Activated B cell treated with CpG ODN at 0.5 μM for 24 hours (primary cell): ENCODE measurements at places on chromosomes 3 and 15.

- no peak for DNase-seq
Observed at GRCh38 chr3:160291290-160291908, 66.2 kb downstream of the C3orf80 start.

GRCh38 chr3:56759532-56759931, 42.2 kb downstream of the ARHGEF3 start:
- DNase-seq, result no peak

- no peak for DNase-seq
Observed at GRCh38 chr3:122952520-122952919, 75.0 kb downstream of the SEMA5B start.

DNA sequence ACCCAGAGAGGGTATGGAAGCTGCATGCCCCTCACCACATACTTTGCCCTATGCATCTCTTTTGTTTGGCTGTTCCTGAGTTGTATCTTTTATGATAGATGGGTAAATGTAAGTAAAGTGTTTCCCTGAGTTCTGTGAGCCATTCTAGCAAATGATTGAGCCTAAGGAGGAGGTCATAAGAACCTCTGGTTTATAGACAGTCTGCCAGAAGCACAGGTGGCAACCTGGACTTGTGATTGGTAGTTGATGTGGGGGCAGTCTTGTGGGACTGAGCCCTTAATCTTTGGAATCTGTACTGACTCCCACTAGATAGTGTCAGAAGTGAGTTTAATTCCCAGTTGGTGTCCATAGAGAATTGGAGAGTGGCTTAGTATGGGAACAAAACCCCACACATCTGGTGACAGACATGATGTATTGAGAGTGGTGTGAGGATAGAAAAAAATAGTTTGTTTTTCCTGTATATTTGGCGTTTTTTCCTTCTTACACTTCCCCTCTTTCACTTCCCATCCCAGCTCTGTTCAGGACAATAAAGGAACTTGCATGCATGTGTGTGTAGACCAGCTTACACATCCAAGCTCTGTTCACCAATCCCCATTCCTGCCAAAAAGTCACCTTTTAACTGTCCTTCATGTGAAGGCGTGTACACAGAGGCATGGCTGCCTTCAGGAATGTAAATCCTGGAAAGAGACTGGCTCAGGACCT, 38.1 kb upstream of the SPPL2A start:
- no peak for DNase-seq

DNA sequence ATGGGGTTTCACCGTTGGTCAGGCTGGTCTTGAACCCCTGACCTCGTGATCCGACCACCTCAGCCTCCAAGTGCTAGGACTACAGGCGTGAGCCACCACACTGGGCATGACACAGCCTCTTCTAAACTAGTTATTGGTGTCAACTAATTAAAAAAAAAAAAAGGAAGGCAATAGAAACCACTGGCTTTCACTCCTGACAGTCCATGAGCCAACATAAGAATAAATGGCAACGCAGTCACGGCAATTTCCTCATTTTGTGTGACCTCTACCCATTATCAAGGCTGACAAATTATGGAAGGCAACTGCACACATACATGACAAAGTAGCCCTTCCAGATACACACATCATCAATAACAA, 5.9 kb downstream of the ARHGEF3 start:
- no peak for DNase-seq

DNA sequence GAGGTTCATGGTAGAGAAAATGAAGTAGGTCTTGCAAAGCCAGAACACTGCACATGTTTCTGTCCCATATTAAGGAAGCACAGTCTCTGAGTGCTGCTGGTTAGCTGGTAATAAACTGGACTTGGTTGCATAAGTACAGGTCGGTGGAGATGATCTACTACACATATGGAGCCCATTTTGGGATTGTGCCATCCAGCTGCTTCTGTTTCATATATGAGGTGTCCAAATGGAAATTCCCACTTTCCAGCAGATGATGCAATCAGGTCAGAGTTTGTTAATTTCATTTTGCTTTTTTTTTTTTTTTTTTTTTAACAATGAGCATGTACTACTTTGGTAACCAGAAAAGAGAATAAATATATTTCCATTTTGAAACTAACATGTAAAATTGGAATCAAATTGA, 122.6 kb downstream of the SATB1 start:
- no peak for DNase-seq

DNA sequence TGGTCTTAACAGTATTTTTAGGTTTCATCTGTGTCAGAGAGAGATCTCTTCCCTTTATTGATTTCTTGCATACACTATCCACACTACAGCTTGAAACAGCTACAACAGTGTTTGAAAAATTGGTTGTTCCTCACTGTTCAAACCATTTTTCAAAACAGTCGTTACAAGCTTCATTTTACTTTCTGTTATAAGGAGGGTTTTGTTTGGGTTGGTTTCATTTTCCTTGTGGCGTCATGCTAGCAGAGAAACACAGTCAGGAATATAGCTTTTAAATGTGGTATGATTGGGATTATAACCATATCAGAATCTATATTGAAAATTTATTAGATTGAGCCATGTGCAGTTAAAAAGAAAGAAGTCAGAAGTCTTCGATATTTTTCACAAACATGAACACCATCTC, 400.6 kb downstream of the ZBTB20 start:
- no peak for DNase-seq

GRCh38 chr15:26866298-26867199, at the start of gene GABRA5:
TSS of gene GABRA5 (plus strand) at chr15:26867062. CDS start at chr15:26869249, 2,187 bp downstream.
- DNase-seq, result no peak

DNA sequence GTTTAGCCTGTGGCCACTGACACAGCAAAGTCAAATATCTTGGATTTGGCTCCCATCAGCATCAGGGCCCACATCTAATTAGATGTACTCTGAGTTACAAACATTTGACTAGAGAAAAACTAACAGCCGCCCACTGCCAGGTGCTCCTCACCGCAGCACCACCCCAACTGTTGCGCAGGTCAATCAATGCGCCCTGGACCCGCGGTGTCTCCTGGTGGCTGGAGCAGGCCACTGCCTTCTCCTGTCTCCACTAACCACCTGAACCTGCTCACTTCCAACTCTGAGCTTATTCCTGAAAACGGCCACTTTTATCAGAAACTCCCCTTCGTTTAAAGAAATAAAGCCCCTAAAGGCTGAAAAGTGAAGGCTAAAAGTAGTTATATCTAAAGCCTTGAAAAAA, 4.3 kb downstream of the RIOX2 start:
- DNase-seq, result no peak

DNA sequence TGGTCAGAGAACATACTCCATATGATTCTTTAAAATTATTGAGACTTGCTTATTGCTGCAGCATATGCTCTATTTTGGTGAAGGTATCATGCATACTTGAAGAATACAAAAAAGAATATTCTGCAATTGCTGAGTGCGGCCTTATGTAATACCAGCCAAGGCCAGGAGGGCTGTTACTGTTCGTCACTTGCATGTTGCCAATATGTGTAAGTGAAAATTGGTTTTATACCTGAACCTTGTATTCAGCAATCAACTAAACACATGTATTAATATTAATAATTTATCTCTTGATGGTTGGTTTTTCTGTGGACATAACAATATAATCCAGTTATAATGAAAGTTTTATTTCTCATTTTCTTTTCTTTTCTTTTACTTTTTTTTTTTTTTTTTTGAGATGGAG, 13.9 kb upstream of the GABRA5 start:
- no peak for DNase-seq

- DNase-seq, result no peak
Observed at GRCh38 chr3:142174559-142174958, 25.2 kb upstream of the TFDP2 start.

- no peak for DNase-seq
Observed at GRCh38 chr15:75887178-75887577, 16.5 kb upstream of the FBXO22 start.

- no peak for DNase-seq
Observed at GRCh38 chr3:23916152-23916885, 471 bp downstream of the NKIRAS1 start.

DNA sequence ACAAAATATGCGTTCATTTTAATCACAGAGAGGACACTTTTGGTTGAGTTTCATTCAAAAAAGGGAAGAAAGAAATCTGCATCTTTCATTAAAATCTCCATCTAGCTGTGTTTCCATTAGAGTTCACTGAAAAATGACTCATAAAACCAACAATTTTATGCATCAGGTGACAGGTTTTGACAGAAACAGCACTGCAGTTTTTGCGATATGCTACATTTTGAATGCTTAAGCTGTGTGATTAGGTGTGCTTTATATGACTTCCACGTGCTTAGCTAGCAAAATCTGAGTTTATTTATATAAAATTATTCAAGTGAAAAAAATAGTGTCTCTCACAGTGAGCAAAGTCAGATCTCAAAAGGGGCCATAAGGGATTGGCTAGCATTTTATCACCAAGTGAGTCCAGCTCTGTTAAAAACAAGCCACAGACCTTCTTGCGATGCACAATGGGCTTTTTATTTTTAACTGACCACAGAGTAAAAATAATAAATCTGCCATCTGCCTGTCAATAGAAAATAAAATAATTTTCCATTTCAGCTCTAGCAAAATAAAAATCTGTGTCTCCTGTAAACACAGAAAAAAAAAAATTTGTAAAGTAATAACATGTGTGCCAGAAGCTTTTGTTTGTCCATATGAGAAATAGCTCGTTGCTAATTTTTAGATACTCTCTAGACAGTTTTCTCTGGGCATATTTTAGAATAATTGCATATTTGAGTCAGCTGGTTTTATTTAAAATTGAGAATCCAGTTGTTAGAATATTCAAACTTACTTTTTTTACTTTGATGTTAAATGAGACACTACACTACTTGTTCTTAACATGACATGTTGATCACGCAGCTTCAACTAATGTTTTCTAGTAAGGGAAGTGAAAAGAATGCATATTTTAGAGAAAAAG, 409.8 kb downstream of the ROBO2 start:
- DNase-seq, result no peak

GRCh38 chr3:190746531-190746930, 116.0 kb downstream of the GMNC start:
- no peak for DNase-seq

- DNase-seq, result no peak
Observed at GRCh38 chr3:51396401-51396800, 5.3 kb downstream of the RBM15B start.

DNA sequence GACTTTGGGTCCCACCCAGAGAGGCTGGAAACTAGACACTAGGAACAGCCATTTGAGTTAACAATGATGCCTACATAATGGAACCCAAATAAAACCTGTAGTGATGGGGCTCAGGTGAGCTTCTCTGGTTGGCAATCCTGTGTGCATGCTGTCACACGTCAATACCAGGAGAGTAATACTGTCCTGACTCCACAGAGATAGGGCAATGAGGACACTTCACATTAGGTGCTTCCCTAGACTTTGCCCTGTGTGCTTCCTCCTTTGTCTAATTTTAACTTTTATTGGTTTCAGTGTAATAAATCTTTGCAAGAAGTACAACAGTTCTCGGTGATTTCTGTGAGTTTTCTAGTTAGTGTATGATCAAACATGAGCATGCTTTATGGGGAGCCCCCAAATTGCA, 281.8 kb upstream of the ARRDC4 start:
- no peak for DNase-seq

GRCh38 chr15:39896846-39897245, 23.2 kb downstream of the GPR176 start:
- DNase-seq, result no peak

- no peak for DNase-seq
Observed at GRCh38 chr3:141337523-141337854, 30.8 kb upstream of the ZBTB38 start.

DNA sequence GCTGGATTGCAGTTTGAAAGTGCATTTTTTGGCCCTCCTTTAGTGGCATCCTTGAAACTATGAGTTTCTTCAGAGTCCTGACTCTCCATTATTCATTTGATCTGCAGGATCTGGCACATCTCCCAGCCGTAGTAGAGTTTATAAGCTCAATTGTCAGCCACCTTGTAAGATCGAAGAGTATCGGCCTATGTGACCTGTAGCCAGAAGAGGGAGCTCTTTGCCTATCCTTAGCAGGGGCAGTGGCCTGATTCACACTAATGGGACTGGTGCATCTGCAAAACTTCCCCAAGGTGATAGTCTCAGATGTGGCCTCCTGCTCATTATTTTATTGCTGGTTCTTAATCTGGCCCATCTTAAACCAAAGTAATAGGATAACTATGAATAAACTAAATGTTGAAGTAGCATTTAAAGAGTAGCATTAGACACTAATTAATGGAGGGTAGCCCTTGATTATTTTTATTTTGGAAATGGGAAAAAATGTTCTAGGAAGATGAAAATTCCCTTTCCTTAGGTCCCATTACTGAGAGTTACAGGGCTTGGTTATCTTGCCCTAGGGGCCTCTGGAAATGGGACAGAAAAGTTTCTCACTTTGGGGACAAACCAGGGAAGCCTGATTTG, 21.2 kb downstream of the GCSAM start:
- no peak for DNase-seq

DNA sequence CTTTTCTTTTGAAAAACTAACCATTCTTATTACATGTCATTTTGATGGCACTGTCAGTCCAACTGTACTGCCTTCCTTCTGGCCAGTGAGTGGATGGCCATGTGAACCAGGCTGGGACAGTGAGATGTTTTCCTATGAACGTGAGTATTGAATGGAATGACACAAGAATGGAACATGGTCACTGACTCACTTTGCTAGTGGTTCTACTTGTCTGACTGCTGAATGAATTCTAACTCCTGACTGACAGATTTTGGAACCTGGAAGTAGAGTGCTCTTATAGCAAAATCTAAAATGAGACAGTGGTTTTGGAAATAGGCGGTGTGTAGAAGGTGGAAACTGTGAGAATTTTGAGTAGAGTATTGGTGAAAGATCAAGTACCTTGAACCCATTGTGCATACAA, 606.9 kb upstream of the KCNMB2 start:
- no peak for DNase-seq

DNA sequence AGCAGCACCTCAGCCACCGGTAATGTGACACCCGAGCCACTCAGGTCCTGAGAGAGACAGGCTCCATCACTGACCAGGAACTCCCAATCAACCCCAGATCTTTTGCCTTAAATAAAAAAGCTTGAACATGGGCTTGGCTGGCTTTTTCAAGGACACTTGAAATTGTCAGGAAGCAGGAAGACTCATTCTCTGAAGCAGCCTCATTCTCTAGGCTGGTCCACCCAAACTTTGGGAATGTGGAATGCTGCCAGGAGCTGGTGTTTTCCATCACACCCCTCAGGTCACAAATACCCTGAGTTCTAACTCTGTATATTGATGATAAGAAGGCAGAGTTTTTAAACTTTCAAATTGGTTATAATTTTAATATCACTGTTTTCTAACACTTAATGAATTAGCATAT, 17.0 kb downstream of the CXCR6 start:
- DNase-seq, result no peak

GRCh38 chr15:42691770-42692169, 45.2 kb downstream of the CDAN1 start:
- no peak for DNase-seq
